ENCODE measurements at places on chromosomes 5 and 9. TPM values are rescaled to one million over a fixed set of nuclear protein-coding genes. Genes with fewer than 3 reads are reported as not detected.

Gene DELE1
- total RNA-seq = 62.3 TPM

- DNase-seq = no peak
Observed at GRCh38 chr9:113387560-113388230, 10.9 kb upstream of the HDHD3 start.

DNA sequence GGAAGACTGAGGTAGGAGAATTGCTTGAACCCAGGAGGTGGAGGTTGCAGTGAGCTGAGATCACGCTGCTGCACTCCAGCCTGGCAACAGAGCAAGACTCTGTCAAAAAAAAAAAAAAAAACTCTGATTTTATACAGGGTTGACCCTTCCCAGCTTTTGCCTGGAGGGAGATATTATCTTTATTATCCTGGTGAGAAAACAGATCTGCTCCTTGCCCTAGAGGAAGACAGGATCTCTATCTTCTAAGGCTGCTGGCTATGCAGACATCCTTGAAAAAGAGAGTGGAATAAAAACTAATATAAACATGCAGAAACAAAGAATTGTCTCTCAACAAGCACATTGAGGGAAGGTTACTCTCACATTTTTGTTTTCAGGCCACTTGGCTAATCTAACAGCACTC is 1503.4 kb upstream of the WWC1 start:
- DNase-seq = no peak

Gene SLC25A25
- 22.8 TPM for total RNA-seq

DNA sequence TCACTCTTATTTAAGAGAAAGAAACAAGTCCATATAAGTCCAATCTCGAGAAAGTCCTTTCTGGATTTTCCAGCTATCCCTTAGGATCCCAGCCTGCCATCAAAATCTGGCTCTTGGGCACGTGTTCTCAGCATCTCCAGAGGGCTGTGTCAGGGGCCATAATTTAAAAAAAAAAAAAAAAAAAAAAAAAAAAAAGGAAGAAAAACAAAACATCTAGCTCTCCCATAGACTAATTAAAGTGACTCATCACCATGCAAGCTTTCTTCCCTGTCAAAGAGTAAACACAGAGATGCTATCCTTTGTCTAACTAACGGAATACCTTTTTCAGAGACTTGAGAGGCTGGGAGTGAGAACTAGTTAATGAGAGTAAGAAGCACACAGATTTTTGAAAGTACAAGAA is 44.9 kb upstream of the MYO10 start:
- no peak for DNase-seq

Gene NR2F1
- 12.8 TPM for total RNA-seq

- DNase-seq = no peak
Observed at GRCh38 chr9:74855072-74855471, 32.6 kb downstream of the TRPM6 start.

All from kidney epithelial cell (primary cell).